Activated CD4-positive, alpha-beta T cell treated with anti-CD3 and anti-CD28 coated beads, Interleukin-2, amount 50 U/mL, for 48 hours (primary cell): ENCODE measurements at places on chromosomes 1 and 21.
A peak's percentile ranks its signal among the peaks of the same experiment; 100 is the strongest.

- no peak for DNase-seq
Measured at GRCh38 chr1:199182186-199182843, 543.5 kb downstream of the PTPRC start.

DNA sequence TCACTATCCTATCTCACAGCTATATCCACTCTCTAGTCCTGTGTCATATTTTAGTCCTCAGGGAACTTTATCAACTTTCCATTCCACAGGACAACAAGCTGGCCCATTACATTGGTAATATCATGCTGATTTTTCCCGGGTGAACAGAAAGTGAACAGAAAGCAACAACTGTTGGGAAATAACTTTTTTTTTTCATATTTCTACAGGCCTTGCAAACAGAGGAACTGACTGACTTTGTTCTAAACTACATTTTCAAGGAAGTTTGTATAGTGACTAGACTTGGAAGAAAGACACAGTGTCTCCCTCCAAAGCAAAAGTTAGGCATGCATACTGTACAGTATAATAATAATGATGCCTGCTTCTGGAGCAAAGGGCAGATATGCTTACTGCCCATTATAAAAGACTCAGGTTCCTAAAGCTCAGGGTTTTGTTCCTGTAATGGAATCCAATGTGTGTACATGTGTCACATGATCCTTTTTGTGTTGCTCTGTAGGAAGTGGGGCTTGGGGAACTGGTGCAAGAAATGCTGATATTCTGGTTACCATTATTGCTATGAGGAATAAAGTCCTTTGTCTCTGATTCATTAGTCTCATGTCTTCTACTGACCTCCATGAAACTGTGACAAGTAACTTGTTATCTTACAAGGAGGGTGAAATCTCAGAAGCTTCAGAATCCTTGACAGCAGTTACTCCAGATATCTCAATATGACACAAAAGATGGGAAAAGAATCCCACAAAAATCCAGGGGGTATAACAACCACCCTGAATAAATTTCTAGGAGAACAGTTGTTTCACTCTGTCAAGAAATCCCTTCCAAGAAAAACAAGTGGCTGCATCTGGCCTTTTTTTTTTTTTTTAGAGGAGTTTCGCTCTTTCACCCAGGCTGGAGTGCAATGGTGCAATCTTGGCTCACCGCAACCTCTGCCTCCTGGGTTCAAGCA is 17.7 kb upstream of the NTPCR start:
- DNase-seq = no peak

- no peak for DNase-seq
Measured at GRCh38 chr1:30673395-30673794, 50.0 kb downstream of the MATN1 start.

DNA sequence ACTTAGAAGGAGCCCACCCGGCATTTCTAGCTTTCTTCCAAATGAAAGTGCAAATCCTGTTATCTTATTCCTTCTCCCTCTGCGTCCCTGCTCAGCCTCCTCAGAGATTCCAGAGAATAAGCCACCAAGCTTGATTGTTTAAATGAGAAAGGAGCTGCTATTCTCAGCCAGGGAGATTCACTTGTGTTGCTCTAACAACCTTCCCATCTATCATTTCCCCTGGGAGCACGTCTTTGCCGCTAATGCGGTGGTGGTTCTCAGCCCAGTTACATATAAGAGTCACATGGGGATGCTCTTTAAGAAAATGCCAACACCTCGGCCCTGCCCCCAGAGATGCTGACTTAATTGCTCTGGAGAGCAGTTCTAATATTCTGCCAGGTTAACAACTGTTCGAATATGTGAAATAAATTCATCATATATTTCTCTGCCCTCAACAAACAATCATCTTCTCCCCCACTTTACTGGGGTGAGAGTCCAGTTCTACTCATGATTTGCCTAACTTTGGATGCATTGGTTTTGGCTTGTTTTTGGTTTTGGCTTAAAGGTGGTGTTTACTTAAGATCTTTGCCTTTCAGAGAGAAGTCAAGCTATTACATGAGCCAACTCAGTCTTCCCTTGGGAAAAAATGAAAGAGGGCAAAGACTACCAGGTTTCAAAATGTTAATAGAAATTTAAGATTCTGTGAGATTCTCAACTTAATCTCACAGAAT is 213.9 kb downstream of the SEC16B start:
- DNase-seq = no peak

- DNase-seq = no peak
Measured at GRCh38 chr21:42148584-42148983, 70.4 kb upstream of the ABCG1 start.

- no peak for DNase-seq
Measured at GRCh38 chr1:231058416-231059109, 18.5 kb upstream of the FAM89A start.

DNA sequence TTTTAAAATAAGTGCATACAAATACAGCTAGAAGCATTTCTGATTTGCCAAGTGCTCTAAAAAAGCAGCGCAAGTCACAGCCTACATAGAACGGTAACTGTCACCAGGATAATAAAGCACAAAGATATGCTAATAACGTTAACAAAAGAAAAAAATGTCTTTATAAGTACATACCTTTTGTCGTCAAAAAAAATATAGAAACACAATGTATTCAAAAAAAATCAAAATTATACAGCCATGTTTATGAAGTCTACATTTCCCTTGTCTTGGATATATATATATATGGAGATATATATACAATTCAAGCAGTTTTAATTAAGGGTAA is 3.2 kb downstream of the IRF2BP2 start:
- no peak for DNase-seq

- DNase-seq = no peak
Measured at GRCh38 chr1:244022311-244022710, 28.8 kb upstream of the ZBTB18 start.

DNA sequence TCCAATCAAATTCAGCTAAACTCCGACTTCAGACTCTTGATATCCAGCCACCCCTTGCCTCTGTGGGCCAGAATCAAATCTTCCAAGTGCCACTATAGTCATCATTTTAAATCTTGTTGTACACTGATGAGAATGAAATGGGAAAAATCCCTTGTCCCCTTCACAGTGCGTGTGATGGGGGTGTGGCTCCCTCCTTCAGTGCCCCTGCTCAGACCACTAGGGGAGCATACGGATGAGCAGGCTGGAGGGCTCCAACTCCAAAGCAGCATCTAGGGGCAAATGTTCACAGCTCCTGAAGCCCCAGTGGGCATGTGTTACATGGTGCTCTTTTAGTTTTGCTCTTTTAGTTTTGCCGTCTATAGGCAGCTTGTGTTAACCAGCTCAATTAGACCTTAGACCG is 35.4 kb upstream of the HSD3B1 start:
- no peak for DNase-seq

DNA sequence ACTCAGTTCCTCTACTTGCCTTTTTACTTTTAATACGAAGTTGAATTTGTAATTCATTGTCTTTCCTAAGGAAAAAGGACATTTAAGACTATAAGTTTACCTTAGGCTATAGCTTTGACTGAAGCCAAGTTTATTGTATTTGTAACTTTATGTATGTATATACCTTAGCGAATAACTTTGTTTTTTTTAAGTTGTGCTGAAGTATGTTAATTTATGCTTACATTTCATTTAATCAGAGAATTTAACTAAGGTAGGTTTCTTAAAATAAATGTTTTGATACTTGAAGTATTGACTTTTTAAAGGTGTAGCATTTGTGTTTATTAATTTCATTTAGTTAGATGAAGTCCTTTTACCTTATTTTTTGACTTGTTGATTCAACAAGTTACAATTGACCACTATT is 55.2 kb upstream of the TPTE start:
- no peak for DNase-seq

GRCh38 chr1:1900883-1901640 is 10.2 kb upstream of the GNB1 start:
- no peak for DNase-seq

- peak; percentile 66 for DNase-seq
Measured at GRCh38 chr1:27383039-27383605, at the start of gene CD164L2. Gene CD164L2, minus strand, starts transcription at chr1:27383333. Its CDS starts 94 bp downstream, at chr1:27383239.

GRCh38 chr1:85746777-85747176 is 38.5 kb upstream of the ZNHIT6 start:
- DNase-seq = no peak
